Activated CD4-positive, alpha-beta T cell treated with anti-CD3 and anti-CD28 coated beads, Interleukin-2, Interleukin-6, amounts not matched to agents 100 ng/mL and 50 ng/mL, durations not matched to agents 16 hours and 8 hours (primary cell): ENCODE measurements at places on chromosomes 2 and 18.

DNA sequence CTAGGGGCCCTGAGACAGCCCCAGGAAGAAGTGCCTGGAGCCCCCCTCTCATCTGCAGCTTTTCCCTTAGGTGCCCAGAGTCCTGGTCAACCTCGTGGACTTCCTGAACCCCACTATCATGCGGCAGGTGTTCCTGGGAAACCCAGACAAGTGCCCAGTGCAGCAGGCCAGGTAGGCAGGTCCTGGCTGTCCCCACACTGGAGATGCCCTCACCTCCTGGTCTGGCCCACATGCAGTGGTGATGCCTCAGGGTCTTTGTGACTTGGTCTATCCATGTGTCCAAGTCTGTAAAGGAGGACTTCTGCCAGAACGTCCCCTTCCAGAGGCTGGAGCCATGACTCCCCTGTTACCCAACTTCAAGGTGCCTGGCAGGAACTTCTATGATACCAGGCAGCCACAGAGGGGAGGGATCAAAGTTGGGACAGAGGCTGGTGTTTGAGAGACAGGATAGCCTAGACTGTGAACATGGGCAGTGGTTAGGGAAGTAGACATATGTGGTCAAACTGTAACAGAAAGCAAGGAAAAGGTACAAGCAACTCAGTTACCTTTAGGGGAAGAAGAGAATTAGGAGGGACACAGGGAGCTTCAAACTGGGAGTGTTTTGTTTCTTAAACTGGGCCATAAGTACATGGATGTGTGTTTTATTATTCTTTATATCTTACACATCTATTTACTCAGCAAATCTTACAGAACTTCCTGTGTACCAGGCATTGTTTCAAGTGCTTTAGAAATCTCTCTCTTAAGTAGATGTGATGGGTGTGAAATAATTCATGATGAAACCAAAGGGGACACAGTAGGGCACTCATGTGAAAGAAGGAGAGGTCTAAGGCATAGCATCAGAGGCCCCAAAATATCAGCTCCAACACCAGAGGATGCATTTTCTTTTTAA lies 107.1 kb downstream of the PLB1 start:
- no peak for DNase-seq

GRCh38 chr18:78246588-78246987 lies 733.0 kb upstream of the SALL3 start:
- no peak for DNase-seq

- DNase-seq: no peak
Measured at GRCh38 chr18:62258093-62258492, 67.0 kb upstream of the TNFRSF11A start.

DNA sequence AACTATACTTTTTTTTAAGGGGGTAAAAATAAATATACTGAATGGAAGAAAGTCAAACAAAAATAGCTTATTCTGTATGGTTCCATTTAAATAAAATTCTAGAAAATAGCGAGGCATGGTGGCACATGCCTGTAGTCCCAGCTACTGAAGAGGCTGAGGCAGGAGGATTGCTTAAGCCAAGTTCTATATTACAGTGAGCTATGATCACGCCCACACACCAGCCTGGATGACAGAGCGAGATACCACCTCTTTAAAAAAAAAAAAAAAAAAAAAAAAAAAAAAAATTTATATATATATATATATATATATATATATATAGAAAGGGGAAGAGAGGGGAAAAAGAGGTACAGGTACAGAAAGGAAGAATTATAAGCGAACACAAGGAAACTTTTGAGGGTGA lies 77.7 kb downstream of the MEMO1 start:
- no peak for DNase-seq

DNA sequence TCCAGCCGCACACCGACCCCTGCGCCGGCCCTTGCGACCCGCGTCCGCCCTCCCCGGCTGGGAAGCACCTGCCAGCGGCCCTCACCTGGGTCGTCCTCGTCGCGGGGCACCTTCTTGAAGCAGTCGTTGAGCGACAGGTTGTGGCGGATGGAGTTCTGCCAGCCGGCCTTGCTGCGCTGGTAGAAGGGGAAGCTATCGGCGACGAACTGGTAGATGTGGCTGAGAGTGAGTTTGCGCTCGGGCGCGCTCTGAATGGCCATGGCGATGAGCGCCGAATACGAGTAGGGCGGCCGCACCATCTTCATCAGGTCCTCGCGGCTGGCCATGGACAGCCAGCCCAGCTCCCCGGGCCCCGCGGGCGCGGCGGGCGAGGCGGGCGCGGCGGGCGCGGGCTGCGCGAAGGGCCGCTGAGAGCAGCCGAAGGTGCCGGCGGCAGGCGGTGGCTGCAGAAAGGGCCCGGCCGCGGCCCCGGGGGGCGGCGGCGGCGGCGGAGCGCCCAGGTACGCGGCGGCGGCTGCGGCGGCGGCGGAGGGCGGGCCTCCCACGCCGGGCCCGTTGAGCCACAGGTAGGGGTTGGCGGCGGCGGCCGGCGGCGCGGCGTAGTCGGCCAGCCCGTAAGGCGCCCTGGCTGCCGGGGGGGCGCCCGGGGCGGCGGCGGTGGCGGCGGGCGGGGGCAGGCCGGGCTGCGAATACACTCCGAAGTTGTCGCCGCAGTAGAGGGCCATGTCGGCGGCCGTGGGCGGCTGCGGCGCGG lies 505 bp downstream of the FOXI3 start:
- peak; percentile 8 for DNase-seq

DNA sequence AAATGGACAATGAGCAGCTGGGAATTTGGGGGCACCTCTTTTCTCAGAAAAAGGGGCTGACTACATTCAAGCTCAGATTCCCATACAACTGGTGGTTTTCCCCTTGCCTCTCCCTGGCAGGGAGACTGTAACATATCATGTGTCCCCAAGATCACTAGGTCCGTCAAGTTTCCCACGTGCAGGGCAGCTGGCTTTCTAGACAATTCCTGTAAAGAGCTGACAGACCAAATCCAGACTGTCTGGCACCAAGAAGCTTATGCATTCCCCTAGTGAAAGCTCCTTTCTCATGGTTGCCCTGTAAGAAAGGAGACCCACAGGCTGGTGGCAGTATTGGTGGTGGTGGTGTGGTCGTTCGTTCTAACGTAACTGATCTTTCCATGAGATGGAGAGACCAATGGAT lies 48.8 kb downstream of the THUMPD2 start:
- DNase-seq: no peak

DNA sequence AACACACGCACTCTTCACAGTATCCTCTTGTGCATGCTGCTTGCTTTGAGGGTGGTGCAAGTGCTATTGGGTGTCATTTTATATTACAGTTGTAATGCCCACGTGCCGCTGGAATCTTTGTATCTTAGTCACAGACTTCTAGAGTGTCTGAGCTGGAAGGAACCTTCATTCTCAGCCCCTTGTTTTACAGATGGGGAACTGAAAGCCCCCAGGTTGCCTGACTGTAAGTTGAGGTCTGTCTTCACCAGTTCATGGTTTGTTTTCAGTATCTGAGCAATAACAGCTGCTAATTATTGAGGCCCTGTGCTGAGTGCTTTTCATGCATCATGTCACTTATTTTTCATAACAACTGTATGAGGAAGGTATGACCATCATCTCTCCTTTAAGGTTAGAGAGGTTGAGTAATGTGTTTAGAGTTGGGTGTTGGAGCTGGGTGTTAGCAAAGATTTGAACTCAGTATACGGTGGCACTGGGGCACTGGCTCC lies 77.0 kb downstream of the PRKCE start:
- DNase-seq: no peak
